Parietal lobe (tissue), 2 donors: ENCODE measurements at places on chromosomes 6 and 20. TPM values are rescaled to one million over a fixed set of nuclear protein-coding genes. Genes with fewer than 3 reads are reported as not detected.

Gene RAB23
- total RNA-seq: 26.6 TPM

Gene PRPH2
- total RNA-seq: 5.3 TPM

Gene HAO1
- not detected for total RNA-seq

Gene PRKN
- 13.8 TPM for total RNA-seq

Gene RNF146
- total RNA-seq: 115 TPM

Gene TCF21
- total RNA-seq: not detected

Gene RPP21
- total RNA-seq: 28.8 TPM

Gene NDUFAF4
- 25.0 TPM for total RNA-seq

Gene OVOL2
- total RNA-seq: 0.94 TPM

Gene SMOC2
- 1.3 TPM for total RNA-seq

Gene HRH3
- total RNA-seq: 0.31 TPM

Gene MPIG6B
- total RNA-seq: not detected

Gene METTL24
- 1.6 TPM for total RNA-seq

Gene CYP39A1
- 3.1 TPM for total RNA-seq

Gene C20orf144
- total RNA-seq: 0.31 TPM

Gene KCNQ2
- 250 TPM for total RNA-seq

Gene PRDM1
- total RNA-seq: 2.5 TPM
